NCI-H2081 treated with DMSO at 0.1 percent for 48 hours (cell line): ENCODE measurements at places on chromosomes 11 and 22.

DNA sequence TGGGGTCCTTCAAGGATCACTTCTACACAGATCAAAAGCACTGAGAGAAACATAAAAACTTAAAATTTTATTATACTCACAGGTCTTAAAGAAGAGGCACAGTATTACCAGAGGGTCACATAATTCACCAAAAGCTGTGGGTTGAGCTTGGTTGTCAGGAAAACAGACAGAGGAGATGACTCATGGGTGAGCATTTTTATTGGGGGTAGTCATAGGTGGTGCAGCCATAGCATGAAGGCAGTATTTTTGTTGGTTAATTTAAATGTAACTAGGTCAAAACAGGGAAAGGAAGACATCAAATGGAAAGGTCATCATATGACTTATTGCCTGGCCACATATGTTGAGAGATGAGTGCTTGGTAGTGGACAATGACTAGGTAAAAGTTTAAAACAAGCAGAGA lies 24.2 kb downstream of the OR5B17 start:
- DNase-seq = no peak

- DNase-seq = no peak
Measured at GRCh38 chr22:23053051-23053707, 17.1 kb upstream of the GNAZ start.

GRCh38 chr22:35344956-35345690 lies 35.8 kb upstream of the HMOX1 start:
- no peak for DNase-seq

GRCh38 chr11:73334384-73335203 lies 26.5 kb downstream of the ARHGEF17 start:
- no peak for DNase-seq

DNA sequence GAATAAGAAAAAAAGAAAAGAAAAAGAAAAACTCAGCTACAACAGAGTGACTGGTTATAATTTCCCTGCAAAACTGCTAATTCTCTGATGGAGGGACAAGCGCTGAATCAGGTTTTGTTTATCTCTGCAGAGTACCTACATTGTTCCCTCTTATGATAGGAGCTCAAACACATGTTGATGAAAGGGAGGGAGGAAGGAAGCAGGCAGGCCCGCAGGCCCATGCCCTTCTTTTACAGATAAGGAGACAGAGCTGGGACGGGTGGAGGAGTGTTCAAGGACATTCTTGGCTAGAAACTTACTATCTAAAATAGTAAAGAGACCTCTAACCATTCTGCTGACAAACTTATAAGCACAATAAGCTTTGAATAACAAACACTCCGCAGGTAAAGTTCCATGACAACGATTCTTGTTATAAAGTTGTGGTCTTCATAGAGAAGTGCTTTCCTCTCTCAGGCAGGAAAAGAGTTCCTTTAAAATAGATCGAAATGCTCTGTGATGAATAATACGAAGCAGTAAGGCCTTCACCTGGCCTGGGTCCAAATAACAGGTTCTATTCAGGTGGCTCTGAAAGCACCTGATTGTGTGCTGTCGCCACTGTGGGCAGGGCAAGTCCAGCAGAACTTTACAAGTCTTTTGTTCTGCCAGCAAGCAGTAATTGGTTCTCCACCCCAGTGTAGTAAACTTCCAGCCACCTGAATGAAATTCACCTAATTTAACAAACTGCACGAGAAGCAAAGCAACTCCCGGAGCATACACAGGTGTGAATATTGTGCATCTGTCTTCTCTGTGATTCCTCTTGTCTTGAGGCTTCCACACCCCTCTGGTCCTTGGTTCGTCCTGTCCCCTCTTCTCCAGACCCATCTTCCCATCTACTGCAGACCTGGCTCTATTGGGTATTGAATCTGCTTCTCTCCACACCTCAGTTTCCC lies 15.3 kb upstream of the MICAL2 start:
- DNase-seq = no peak

DNA sequence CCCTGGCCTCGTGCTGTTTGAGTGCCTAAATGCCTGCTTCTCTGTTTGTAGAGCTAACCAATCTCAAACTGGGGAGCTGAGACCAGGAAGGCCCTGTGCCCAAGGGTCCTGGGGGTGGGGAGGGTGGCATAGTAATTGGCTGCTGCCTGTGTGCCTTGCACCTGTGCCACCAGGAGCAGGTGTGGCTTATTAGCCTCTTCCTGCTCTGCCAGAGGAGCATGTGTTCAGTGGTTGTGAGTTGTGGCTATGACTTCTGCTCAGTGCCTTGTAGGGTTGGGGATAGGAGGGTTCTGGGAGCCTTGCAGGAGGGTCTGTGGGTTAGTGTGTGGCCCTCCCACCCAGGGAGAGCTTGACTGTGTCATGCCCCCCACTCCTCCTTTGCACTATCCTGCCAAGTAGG lies 109.2 kb downstream of the ZBTB16 start:
- no peak for DNase-seq

GRCh38 chr11:60511393-60511792 lies 3.8 kb upstream of the MS4A13 start:
- no peak for DNase-seq

DNA sequence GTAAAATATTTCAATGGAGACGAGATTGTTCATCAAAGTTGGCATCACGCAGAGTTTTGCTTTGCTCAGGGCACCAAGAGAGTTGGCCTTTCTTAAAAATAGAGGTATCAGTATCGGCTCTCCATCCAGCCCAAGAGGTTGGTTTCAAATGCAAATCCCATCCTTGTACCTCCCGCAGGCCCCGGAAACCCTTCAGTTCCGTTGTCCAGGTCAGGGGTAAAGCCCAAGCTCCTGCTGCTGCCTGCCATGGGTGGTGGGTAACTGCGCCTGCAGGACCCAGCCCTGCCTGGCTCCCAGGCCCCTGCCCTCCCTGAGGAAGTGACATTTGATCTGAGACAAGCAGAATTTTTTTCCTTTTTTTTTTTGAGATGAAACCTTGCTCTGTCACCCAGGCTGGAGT lies 49.3 kb upstream of the RTL6 start:
- no peak for DNase-seq

DNA sequence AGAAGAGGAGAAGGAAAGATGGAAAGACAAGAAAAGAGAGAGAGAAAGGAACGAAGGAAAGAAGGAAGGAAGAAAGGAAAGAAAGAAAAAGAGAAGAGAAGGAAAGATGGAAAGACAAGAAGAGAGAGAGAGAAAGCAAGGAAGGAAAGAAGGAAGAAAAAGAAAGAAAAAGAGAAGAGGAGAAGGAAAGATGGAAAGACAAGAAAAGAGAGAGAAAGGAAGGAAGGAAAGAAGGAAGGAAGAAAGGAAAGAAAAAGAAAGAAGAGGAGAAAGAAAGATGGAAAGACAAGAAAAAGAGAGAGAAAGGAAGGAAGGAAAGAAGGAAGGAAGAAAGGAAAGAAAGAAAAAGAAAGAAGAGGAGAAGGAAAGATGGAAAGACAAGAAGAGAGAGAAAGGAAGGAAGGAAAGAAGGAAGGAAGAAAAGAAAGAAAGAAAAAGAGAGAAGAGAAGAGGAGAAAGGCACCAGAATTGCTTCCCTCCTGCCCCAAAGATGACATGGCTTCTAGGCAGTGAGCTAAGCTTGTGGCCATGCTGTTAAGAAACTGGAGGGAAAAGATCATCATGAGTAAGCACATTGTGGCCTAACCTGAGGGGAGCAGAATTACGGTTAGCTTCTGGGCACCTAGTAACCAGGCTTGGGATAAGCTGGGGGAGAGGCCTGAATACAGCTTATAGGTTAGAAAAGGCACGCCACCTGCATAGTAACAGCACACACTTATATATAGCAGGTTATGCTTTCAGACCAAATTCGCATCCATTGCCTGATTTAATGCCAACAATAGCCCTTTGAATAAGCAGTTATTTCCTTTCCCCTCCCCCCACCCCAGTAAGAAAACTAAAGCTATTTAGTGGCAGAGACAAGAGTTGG lies 2.3 kb upstream of the ST3GAL4 start:
- no peak for DNase-seq

GRCh38 chr11:13283636-13284035 lies 6.0 kb downstream of the BMAL1 start:
- no peak for DNase-seq

DNA sequence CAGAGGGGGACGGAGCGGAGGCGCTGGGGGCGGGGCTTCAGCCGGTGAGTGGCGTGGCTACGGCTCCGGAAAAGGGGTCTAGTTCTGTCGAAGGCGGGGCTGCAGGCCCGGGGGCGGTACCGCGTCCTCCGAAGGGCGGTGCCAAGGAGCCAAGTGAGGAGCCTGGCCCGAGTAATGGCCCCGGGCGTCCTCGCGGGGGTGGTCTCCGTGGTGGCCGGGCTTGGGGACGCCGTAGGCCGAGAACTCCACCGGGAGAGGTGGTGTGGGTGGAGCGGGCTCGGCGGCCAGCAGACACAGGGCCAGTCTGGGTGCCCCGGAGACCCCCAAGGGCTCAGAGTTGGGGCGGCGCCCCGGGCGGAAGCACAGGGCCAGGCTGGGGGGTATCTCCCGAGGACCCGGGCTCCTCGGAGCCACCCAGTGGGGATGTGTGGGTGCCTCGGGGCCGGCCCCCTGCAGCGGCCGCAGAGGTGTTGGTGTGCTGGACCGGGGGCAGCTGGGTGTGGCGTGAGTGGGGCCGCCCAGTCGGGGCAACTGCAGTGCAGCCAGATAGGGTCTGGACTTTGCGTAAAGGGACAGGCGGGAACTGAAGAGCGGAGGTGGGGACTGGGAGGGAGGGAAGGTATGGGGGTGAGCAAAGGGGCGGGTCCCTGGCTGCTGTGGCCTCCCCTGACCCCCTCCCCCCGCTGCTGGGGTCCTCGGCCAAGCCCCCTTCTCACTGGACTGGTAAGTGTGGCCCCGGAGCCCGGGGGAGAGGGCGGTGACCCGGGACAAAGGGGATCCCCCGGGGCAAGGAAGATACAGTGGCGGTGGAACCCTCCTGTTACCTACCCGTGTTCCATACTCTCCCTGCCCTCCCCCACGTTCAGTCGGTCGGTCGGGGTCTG lies 838 bp downstream of the FKBP2 start:
- DNase-seq = no peak

DNA sequence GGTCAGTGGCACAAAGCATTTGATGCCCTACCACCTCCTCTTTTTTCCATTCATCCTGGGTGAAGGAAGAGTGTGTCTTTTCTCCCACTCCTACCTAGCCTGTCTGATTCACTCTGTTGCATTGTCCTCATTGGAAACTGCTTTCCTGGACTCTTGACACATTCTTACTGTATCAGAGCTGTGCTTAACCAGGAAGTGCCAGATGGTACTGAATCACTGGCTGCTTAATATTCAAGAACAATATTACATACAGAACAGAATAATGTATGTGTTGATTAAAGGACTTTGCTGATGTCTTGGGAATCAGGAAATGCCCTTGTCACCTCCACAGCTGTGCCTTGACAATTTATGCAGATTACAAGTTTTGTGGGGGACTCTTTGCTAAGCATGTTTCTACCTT lies 44.4 kb downstream of the SVIP start:
- DNase-seq = no peak

- DNase-seq = no peak
Measured at GRCh38 chr22:49704345-49705215, 123.1 kb downstream of the BRD1 start.

DNA sequence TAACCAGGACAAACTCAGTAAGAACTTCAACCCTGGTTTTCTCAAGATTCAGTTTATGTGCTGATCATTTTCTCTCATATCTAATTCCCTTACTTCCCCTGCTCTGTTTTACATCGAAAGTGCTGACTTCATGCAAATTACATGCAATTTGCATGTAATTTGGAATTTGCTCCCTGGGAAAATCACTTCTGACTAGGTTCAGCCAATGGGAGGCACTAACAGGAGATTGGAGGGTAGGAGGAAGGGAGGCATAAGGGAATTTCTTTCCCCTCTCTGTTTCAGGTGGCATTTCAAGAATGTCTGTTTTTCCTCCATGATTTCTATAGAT lies 363.3 kb upstream of the CCDC90B start:
- no peak for DNase-seq

DNA sequence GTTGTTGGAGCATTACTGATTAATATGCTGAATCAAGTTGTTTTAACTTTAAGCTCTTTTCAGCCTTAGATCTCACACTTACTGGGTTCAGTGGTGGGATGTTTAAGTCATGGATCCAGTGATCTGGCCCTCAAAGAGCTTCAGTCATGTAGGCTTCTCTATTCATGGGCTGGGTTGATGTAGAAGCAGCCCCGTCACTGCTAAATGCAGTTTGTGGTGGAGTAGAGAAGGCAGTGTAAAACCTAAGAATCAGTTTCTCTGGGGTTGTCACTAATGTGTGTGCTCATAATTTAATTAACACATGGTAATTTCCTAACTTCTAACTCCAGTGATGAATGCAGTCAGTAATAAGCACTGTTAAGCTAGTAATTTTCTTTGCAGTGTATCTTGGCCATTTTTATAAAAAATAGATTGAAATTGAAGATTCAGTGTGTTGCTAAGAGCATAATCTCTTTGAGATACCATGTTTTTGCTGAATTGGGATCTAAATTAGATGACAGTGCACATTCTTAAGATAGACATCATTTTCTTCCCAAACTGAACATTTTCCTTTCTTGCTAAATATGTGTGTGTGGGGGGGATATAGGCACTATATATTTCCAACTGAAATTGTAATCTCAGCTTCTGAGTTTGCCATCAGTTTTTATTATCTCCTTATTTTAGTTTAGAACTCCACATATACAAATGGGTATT lies 9.0 kb downstream of the SPCS2 start:
- no peak for DNase-seq

GRCh38 chr11:12797996-12798395 lies 123.8 kb downstream of the TEAD1 start:
- DNase-seq = no peak

DNA sequence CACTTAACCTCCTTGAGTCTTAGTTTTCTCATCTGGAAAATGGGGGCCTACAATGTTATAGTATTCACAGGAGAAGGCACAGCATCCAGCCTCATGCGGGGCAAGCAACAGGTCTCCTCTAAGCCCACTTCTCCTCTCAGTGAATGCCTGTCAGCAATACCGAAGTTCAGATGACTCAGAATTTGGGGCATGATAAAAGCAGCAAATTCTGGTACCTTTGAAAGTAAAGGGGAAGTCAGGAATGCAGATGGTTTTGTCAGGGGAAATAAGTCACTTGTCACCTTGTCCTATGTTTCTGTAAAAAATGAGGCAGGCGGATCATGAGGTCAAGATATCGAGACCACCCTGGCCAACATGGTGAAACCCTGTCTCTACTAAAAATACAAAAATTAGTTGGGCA lies 350.2 kb downstream of the LARGE1 start:
- DNase-seq = no peak

GRCh38 chr22:35274154-35274871 lies 17.0 kb downstream of the HMGXB4 start:
- no peak for DNase-seq
